ENCODE measurements at places on chromosomes 6 and 20.

DNA sequence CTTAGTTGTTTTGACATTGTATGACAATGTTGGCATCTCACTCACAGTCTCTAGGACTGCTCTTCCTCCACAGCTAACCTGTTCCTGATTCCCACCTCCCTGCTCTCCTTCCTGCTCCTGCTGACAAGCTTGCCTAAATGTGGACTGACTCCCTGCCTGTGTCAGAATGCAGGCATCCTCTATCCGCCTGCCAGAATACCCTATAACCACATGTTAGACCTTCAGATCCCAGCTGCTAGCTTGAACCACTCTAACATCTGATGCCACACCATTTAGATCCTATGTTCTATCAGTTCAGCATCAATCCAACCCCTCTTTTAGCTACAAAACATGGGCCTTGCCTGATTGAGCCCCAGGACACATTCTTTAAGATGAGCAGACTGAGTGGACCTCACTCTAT lies 12.2 kb downstream of the FILIP1 start:
- no peak for DNase-seq

GRCh38 chr6:165231581-165232561 lies 77.5 kb downstream of the C6orf118 start:
- peak; percentile 88 for DNase-seq

GRCh38 chr6:165987483-165988301 lies 180.0 kb downstream of the TBXT start:
- DNase-seq: no peak

DNA sequence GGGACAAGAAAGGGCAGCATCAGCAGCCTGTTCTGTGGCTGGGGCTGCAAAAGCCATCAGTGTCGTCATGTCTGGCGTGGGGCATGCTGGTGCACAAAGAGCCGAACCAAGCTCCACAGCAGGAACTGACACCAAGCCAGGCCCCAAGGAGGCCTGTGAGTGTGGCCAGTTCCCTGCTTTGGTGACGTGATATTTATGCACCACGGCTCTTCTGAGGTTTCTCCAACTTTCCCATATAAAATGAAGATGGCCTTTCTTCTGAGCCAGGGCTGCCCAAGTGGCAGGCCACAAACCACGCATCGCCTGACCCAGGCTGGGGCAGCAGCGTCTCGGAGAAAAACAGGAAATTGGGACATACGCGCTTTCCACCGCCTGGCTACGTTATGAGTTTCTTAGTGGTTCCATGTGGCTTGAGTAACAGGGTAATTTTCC lies 109.9 kb downstream of the RIN2 start:
- no peak for DNase-seq

DNA sequence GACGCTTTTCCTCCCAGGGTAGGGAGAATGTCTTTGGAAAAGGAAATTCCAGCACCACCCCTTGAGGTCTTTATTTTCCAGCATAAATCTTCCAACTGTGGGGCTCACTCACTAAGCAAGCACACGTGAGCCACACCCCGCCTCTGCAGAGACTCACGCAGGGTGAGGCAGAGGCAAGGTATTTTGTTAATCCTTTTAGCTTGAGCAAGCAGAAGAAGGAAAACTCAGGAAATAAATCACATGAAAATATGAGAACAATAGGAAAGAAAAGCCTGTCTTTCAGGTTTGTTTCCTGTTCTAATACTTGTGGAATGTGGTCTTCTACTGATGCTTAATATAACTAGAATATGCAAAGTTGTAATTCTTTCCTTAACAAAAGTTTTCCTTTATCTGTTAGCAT lies 4.1 kb upstream of the PHACTR2 start:
- DNase-seq: no peak

- DNase-seq: no peak
Measured at GRCh38 chr6:157569543-157569942, 188.6 kb downstream of the ZDHHC14 start.

DNA sequence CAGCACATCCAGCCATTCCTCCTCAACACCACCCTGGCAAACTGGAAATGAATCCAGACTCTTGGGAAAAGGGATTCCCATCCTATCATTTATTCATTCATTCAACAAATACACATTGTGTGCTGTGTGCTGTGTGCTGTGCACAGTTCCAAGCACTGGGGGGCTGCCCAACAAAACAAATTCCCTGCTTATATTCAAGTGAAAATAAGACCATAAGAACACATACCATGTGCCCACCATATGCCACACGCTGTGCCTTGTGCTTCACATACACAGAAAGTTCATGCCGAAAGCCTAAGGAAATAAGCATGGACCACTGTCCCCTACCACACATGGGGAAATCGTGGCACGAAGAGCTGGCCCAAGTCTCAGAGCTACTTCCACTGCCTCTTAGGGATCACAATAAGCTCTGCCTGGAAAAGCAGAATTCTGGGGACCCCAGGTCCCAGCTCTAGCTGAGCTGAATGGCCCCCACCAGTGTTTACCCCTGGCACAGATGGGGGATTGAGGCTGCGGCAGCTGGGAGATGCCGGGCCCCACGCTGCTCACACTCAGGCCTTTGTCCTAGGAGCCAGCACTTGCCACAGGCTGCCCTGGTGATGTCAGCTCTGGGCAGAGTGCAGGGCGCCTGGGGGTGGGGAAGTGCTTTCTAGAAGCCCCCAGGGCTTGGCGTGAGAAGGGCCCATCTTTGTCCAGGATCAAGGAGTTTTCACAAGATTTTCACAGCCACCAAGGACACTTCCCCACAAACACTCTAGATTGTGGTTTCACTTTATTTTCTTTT lies 99.6 kb downstream of the PREX1 start:
- no peak for DNase-seq

DNA sequence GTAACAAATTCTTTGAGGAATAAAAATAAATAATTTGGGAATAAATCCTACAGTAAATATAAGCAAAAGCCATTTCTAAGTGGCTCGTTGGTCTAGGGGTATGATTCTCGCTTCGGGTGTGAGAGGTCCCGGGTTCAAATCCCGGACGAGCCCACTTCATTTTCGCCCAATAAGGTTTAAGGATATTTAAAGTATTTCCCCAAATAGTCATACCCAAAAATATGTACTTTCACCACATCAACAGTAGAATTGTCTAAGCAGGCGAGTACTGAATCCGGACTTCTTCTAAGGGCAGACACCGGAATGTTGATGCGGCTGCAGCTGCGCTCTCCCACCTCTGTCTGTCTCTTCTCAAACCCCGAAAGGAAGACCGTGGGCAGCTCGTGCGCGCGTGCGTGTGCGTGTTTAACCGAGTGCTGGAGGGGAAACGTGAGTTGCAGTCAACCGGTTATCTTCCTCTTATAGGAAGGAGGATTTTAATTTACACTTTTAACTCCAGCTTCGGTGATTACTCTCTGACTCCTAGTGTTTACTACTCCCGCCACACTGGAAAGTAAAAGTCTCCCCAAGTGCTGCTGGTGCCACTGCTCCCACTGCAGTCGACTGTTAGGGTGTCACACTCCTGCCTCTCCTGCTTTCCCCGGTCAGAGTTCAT lies 155.7 kb upstream of the PRSS16 start:
- DNase-seq: no peak

DNA sequence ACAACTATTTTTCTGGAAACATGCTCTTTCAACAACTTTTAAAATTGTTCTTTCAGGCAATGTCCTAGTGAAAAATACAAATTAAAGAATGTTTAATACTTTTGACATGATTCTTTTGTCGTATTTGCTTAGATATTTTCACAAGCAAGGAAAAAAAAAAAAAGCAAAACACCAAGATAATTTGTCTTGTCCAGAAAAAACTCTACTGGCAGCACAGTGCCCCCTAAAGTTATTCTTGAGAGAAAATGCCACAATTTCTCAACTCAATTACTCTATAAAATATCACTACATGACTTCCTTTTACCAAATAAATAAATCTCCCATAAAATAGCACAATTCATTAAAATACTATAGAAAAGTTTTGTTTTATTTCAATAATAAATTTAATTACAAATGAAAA lies 652.5 kb upstream of the EPHA7 start:
- DNase-seq: no peak

- no peak for DNase-seq
Measured at GRCh38 chr20:1786486-1786885, 108.7 kb upstream of the SIRPA start.

DNA sequence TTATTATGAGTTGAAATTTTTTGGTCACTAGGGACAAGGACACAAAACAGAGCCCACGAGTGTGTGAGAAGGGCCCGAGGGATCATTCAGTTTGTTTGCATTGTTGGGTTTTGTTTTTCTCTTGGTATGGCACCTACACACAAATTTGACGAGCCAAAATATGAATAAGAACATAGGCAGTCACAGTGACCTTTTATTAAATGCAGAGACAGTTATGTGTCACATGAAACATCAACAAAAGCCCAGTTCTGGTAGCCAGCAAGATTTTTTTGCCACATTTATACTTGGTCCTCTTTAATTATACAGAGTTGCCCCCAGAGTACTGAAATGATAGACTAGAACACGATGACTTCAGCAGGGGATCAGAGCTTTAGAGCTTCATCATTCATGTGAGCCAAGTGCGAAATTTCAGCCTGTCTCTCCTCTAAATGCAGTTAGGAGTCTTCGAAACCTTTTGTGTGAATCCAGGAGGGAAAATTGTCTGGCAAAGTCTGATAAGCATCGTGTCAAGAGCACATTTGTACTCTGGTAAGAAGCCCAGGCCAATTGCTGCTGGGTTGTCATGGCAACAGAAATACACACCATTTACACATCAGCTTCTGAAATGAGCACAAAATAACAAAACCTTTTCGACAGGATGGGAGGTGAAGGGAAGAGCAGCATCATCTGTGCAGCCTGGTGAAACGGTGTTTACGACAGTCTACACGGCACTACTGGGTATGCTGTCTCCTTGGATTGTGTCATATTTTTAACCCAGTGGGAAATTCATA lies 79.2 kb upstream of the RIPOR2 start:
- no peak for DNase-seq

DNA sequence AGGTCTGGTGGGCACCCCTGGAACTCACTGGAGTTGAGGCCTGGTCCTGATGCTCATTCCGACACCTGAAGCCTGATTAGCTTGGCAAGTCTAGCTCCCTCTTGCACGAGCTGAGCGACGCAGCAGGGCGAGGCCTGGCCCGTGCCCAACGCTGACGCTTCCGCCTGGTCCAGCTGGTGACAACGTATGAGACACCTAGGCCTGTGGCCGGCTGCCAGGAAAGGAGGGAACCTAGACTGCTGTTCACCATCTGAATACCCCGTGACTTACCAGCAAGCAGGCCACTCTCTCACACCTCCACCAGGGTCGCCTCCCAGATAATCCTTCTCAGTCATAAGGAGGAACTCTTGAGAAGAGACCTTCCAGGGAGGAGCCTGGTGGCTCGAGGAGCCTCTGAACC lies 24.5 kb downstream of the YTHDF1 start:
- DNase-seq: peak; percentile 81

DNA sequence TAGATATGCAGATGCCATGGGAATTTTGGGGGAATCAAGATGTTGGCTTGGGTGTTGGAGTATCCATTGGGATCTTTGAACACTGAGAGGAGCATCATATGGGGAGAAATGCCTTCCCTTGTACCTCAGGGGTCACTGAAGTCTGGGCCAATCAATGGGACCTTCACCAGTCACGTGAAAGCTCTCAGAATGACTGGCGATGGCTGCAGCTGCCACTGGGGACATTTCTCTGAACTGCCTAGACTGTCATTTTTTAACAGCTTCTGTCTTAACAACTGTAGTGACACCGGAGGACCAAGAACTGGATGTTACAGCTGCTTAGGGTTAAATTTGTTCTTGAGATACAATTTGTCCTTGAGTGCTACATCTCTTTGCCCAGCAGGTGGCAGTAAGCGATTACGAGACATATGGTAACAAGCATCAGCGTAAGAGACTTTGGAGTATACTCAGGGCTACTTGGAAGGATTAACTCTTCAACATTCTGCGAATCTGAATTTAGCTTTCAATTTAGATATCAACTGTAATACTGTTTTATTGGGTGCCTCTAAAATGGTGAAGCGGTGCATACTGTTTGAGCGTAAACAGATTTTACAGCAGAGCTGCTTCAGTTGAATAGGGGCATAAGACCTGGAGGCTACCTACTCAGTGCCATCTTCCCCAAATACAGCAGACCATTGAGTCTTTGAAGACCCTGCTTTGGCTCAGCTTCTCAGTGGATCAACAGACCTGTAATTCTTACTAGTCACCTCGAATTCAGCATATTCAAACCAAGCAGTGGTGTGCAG lies 36.0 kb downstream of the CCN2 start:
- no peak for DNase-seq

GRCh38 chr6:39843305-39844020 lies 51.3 kb downstream of the DAAM2 start:
- no peak for DNase-seq

Measured in NCI-H2029 treated with DMSO at 0.1 percent for 48 hours (cell line).